ENCODE measurements at places on chromosomes 4 and X. TPM values are rescaled to one million over a fixed set of nuclear protein-coding genes. Genes with fewer than 3 reads are reported as not detected.
A peak's percentile ranks its signal among the peaks of the same experiment; 100 is the strongest.

GRCh38 chrX:107470971-107471370 lies 21.5 kb downstream of the FRMPD3 start:
- no peaks in the 10 kb centered on the region for H3K36me3 ChIP-seq
- H3K27ac ChIP-seq = no peak overlapping the region
- peaks cover 12% of the 10 kb centered on the region for H3K27me3 ChIP-seq
- H3K4me3 ChIP-seq = no peak overlapping the region

- H3K36me3 ChIP-seq = peaks cover 8% of the 10 kb centered on the region
- DNase-seq = no peak
- no peak overlapping the region for H3K4me3 ChIP-seq
- H3K27ac ChIP-seq = no peak overlapping the region
- H3K27me3 ChIP-seq = no peaks in the 10 kb centered on the region
- H3K4me1 ChIP-seq = no peaks in the 10 kb centered on the region
These were observed 101.0 kb downstream of the ADGRA3 start for GRCh38 chr4:22414833-22415232.

DNA sequence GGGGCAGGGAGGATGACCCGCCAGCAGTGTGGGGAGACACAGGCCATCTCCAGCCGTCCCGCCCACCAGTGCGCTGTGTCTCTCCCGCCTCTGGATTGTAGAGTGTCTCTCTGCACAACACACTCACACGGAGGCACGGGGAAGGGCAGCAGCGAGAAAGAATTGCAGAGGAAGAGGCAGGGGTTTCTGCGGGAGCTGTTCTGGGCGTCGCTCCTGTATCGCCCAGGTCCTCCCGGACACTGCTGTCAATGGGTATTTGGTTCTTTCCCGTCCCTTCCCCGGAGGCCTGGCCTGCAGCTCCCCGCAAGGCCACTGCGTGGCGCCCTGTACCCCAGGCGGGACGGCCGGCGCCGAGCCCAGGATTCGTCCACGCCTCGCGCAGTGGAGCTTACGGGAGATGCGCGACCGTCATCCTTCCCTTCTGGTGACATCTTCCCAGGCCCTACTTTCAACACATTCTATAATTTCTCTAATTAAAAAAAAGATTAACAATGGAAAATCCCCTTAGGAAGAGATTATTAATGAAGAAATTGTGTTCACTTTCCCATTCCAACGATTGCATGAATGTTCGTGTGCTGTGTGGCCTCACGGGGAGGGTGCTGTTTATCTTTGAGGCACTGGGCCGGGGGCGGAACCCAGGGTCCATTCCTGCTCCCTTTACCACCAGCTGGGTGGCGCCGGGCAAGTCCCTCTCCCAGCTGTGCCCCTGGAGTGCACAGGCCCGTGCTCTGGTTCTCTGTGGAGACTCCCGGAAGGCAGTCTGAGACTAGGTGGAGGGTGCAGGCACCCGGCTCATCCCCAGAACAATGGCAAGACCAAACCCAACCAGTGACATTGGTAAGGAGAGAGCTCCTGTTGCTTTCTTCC lies 95.7 kb downstream of the CPZ start:
- no peak for DNase-seq
- H3K27ac ChIP-seq = no peak overlapping the region
- no peaks in the 10 kb centered on the region for H3K36me3 ChIP-seq
- no peaks in the 10 kb centered on the region for H3K4me1 ChIP-seq
- H3K4me3 ChIP-seq = no peak overlapping the region

ARSJ gene
- 13.8 TPM for polyA plus RNA-seq

DNA sequence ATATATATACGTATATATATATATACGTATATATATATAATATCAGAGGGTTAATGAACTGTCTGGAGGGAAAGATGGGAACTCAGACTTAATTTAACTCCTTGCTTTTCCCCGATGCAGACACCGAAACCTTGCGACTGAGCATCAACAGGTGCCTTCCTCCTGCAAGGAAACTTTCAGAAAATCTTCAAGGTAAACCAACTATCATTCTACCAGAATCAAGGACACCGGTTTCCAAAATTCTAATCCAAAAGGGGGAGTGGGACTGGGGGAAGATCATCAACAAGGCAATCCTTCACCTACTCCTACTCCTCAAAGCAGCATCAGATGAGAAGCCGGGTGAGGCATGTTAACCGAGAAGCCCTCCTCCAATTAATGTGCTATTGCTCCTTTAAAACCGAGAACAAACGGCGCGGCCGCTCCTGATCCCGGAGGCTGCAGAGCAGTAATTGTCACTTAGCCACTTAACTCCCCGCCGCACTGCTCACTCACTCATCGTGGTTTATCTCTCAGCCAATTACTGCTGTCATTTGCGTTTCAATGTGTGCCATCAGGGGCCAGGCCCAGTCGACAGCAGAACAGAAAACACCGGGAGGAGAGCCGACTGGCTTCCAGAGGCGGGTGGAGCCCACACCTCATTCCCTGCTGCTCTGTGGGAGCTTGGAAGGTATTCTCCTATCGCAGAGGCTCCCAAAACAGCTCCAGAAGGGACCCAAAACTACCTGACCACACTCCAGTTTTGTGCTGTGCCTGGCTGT lies 61.7 kb downstream of the MAML3 start:
- DNase-seq = no peak
- H3K4me1 ChIP-seq = peaks cover 34% of the 10 kb centered on the region
- H3K27ac ChIP-seq = no peak overlapping the region
- no peaks in the 10 kb centered on the region for H3K27me3 ChIP-seq

SPANXN3 gene
- polyA plus RNA-seq = not detected

- no peaks in the 10 kb centered on the region for H3K36me3 ChIP-seq
- H3K4me3 ChIP-seq = no peak overlapping the region
- DNase-seq = no peak
- H3K27ac ChIP-seq = no peak overlapping the region
These were observed 32.7 kb upstream of the GLRA2 start for GRCh38 chrX:14496674-14497073.

SOD3 gene
- not detected for polyA plus RNA-seq

CDX4 gene
- not detected for polyA plus RNA-seq

- H3K27ac ChIP-seq = peak overlapping the region; percentile 87
- H3K27me3 ChIP-seq = no peaks in the 10 kb centered on the region
- DNase-seq = no peak
- H3K4me3 ChIP-seq = peak overlapping the region; percentile 65
- H3K36me3 ChIP-seq = no peaks in the 10 kb centered on the region
These were observed 12.0 kb downstream of the RFC1 start for GRCh38 chr4:39354254-39354552.

TMEM154 gene
- 52.5 TPM for polyA plus RNA-seq

LRBA gene
- polyA plus RNA-seq = 35.6 TPM

- H3K27me3 ChIP-seq = peaks cover 16% of the 10 kb centered on the region
- H3K4me1 ChIP-seq = no peaks in the 10 kb centered on the region
- H3K27ac ChIP-seq = no peak overlapping the region
- no peak for DNase-seq
These were observed 159.4 kb downstream of the TRAM1L1 start for GRCh38 chr4:116925900-116926457.

GRCh38 chr4:3114377-3114776 lies 39.9 kb downstream of the HTT start:
- no peaks in the 10 kb centered on the region for H3K27me3 ChIP-seq
- H3K27ac ChIP-seq = no peak overlapping the region
- H3K36me3 ChIP-seq = peaks cover 21% of the 10 kb centered on the region
- H3K4me3 ChIP-seq = no peak overlapping the region

DNA sequence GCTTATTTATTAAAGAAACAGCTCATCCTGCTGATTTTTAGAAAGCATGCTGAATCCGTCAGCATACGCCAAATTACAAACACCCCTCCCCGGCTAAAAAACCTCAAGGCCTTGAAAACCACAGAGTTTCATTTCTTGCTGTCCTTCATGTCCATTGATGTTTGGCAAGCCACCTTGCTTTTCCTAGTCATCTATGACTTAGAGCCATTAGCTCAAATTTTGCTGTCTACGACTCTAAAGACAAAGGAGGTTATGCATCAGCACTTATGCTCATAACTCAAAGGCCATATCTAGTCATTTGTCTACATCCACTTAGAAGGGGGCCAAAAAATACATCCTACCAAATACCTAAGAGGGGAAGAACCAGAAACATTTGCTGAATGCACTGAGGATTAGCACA lies 925.1 kb downstream of the PCDH7 start:
- no peak for DNase-seq
- no peaks in the 10 kb centered on the region for H3K36me3 ChIP-seq
- H3K27ac ChIP-seq = no peak overlapping the region
- H3K4me1 ChIP-seq = no peaks in the 10 kb centered on the region
- no peak overlapping the region for H3K4me3 ChIP-seq

NIPAL1 gene
- 18.9 TPM for polyA plus RNA-seq

CT45A5 gene
- not detected for polyA plus RNA-seq

ITM2A gene
- polyA plus RNA-seq = 40.0 TPM

GRCh38 chrX:71458866-71459265 lies 74.0 kb upstream of the OGT start:
- no peak overlapping the region for H3K27ac ChIP-seq
- H3K4me3 ChIP-seq = no peak overlapping the region
- no peaks in the 10 kb centered on the region for H3K4me1 ChIP-seq
- no peaks in the 10 kb centered on the region for H3K27me3 ChIP-seq

GPR119 gene
- not detected for polyA plus RNA-seq

DNA sequence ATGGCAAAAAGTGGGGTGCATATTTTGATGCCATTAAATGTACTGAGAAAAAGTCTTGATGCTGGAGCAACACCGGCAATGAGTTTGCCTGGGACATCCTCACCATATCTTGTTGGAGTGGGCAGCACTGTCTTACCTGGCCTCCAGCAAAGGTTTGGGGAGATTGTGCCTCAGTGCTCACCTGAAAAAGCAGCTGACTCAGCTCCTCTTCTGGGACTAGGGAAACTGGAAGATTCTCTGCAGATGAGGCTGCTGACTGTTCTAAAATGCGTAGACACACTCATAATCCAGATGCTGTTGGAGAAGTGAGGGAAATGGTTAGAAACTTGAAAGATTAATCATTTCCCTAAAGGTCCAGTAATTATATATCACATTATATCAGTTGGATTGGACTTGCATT lies 593.7 kb upstream of the HS3ST1 start:
- no peaks in the 10 kb centered on the region for H3K4me1 ChIP-seq
- no peak for DNase-seq
- H3K27ac ChIP-seq = no peak overlapping the region

GRCh38 chr4:20126906-20127305 lies 124.8 kb upstream of the SLIT2 start:
- H3K27ac ChIP-seq = no peak overlapping the region
- peak; percentile 32 for DNase-seq
- no peaks in the 10 kb centered on the region for H3K27me3 ChIP-seq
- peaks cover 4% of the 10 kb centered on the region for H3K4me1 ChIP-seq
- H3K4me3 ChIP-seq = no peak overlapping the region
